ENCODE measurements at places on chromosomes 2 and 18.
A peak's percentile ranks its signal among the peaks of the same experiment; 100 is the strongest.

GRCh38 chr2:233443511-233444183 lies 89.4 kb downstream of the DGKD start:
- DNase-seq: peak; percentile 23

DNA sequence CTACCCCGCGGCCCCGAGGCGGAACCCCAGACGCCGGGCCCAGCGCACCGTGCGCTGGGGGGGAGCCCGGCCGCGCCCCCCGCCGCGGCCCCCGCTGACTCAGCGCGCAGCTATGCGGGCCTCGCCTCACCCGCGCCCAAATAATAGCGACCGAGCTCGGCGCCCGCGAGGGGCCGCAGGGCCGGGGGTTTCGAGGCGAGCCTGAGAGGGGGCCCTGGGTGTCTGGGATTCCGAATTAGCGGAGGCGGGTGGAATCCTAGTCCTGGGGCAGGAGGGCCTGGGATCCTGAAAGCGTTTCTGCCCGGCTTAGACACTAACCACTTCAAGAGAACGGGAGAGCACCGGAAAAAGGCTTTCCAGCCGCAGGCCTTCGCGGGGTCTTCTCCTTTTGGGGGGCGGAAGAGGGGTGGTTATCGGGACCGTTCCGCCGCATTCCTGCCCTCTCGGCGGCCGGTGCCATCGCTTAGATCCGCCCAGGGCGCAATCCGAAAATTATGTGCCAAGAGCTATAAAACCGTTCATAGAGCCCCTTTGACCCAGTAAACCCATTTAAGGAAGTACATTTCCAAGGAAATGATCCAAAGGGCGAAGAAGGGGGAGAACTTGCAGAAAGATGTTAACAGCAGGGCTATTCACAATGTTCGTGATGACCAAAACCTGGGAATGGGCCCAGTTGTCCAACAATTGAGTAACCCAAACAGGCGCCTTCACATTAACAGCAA lies 681 bp upstream of the ROCK2 start:
- DNase-seq: no peak

GRCh38 chr18:48721312-48721711 lies 182.5 kb downstream of the CTIF start:
- no peak for DNase-seq

GRCh38 chr2:94980406-94980805 lies 45.1 kb upstream of the MAL start:
- no peak for DNase-seq

DNA sequence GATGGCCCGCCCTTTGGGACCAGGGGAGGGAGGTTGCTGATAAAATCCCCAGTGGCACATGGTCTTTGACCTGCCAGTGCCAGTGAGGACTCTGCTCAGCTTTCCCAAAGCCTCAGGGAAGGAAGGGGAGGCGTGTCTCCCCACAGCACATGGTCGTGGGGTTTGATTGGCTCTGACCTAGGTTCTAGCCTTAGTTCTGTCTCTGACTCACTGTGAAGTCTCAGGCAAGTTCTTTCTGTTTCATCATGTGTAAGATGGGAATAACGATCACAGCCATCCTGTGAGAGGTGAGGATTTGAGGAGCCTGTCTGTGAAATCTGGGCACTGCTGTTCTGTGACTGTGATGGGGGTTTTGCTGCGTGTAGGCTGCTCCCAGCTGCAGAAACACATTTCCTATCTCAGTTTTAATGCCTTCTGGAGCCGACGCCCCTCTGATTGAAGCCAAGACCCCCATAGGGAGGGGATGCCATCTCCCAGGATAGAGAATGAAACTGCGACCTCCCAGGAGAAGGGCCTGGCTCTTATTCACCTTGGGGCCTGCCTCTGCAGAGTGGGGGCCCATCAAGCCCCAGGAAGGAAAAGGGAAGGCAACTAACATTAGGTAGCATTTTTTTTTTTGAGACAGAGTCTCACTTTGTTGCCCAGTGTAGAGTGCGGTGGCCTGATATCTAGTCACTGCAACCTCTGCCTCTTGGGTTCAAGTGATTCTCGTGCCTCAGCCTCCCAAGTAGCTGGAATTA lies 84.0 kb downstream of the DDX1 start:
- no peak for DNase-seq

DNA sequence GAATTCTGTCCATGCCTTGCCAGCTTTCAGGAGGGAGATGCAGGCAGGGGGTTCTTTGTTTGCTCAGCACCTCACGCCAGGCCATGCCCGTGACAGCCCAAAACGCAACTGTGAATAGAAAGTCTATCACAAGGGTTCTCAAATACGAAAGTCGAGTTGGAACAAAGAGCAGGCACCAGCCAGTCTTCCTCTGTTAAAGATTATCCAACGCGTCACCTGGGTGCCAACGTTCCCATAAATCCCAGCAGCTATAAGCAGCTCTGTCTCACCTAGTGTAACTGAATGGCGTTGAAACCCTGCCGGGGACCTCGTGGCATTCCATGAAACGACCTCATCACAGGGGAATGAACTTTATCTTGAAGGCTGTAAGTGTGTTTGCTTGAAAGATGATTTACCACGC lies 84.8 kb upstream of the GATA6 start:
- no peak for DNase-seq

GRCh38 chr2:27736031-27736889 lies 35.3 kb upstream of the MRPL33 start:
- no peak for DNase-seq

GRCh38 chr18:79950515-79951341 lies 725 bp downstream of the SLC66A2 start:
- peak; percentile 3 for DNase-seq

DNA sequence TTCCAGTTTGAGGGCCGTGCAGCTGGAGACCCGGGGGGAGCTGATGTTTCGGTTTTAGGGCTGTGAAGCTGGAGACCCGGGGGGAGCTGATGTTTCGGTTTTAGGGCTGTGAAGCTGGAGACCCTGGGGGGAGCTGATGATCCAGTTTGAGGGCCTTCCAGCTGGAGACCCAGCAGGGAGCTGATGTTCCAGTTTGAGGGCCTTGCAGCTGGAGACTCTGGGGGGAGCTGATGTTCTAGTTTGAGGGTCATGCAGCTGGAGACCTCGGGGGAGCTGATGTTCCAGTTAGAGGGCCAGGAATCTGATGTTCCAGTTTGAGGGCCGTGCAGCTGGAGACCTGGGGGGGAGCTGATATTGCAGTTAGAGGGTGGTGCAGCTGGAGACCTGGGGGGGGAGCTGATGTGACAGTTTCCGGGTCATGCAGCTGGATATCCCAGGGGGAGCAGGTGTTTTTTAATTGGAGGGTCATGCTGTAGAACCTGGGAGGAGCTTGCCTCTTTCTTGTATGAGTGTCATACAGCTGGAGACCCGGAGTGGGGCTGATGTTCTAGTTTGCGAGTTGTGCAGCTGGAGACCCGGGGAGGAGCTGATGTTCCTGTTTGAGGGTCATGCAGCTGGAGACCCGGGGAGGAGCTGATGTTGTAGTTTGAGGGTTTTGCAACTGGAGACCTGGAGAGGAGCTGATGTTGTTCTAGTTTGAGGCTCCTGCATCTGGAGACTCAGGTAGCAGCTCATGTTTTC lies 153.2 kb downstream of the RTP5 start:
- DNase-seq: no peak

DNA sequence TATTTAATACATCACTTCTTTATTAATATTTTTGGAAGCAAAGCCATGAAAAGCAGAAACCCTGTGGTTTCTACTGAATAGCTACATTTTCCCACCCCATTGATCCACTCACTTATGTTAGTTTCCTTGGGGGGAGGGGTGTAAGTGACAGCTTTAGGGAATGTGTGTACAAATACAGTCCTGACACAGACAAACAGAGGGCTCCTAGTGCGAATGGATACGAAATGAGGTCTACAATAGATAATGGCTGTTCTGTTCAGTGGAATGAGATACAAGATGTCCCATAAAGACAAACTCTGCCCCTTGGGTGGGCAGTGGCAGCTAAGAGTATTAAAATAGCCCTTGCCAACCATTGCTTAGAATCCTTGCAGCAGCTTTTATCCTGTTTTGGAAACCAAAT lies 312.9 kb downstream of the NCKAP5 start:
- no peak for DNase-seq

GRCh38 chr18:5066380-5066977 lies 130.6 kb downstream of the AKAIN1 start:
- no peak for DNase-seq

GRCh38 chr18:10061566-10062140 lies 147.8 kb downstream of the VAPA start:
- no peak for DNase-seq

DNA sequence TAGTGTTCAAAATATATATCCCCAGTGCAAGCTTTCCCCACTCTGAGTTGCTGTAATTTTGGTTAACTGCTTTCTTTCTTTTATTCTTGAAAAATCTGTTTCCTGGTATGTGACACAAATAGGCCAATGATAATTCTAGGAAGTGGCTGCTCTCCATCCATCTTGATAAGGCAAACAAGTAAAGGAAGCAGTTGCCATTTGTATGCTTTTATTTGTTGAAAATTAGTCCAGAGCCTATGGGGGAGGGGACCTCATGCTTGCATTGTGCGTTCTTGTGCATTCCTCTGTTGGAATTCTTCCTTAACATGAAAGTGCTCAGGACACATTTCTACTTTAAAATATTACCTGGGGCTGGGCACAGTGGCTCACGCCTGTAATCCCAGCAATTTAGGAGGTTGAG lies 111.2 kb upstream of the FSHR start:
- no peak for DNase-seq

GRCh38 chr2:159891267-159891588 lies 93.2 kb upstream of the CD302 start:
- DNase-seq: no peak

DNA sequence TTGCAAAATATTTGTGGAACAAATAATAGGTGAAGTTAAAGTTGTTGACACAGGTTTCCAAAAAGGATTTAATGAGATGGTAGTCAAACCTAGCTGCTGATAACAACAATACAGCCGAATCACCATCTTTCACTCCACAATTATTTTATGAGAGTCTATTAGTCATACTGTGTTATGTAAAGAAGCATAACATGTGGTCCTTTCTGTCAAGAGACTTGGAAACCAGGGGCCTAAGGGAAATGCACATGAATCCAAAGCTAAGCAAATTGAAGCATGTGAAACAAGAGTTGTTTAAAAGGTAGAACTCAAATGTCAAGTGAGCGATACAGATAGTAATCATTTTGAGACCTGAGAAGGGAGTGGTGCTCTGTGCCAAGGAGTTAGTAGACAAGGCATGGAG lies 16.0 kb downstream of the CD28 start:
- no peak for DNase-seq

DNA sequence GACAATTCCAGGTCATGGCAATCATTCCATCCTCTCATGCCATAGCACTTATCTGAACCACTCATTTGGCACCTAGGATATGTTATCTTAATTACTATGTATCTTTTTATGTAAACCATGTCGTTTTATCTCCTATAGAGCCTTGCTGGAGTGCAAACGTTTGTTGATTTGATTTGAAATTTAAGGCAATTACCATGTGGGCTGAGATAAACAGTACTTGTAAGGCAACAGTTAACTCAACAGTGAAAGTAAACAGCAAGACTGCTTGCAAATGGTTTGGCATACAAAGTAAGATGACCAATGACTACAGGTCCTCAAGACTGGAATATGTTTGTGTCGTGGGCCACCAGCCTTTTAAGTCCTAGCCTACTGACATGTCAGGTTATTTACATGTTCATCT lies 133.7 kb upstream of the ZFP36L2 start:
- no peak for DNase-seq

- peak; percentile 2 for DNase-seq
Observed at GRCh38 chr2:6863792-6864191, 1.9 kb downstream of the CMPK2 start.

GRCh38 chr18:61136711-61137251 lies 196.4 kb upstream of the CDH20 start:
- DNase-seq: no peak

DNA sequence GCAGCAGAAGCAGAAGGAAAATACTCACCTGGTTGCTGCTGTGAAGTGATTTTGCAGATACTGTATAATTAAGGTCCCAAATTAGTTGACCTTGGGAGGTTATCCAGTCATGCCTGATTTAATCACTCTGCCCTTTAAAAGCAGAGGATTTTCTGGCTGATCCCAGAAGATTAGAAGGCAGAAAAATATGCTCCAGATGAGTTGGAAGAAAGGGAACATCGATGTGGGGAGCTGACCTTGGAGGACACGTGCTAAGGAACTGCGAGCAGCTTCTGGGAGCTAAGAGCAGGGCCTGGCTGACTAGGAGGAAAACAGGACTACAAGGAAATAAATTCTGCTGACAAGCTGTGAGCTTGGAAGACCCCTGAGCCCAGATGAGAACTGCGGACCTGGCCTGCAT lies 13.3 kb upstream of the DYM start:
- no peak for DNase-seq

DNA sequence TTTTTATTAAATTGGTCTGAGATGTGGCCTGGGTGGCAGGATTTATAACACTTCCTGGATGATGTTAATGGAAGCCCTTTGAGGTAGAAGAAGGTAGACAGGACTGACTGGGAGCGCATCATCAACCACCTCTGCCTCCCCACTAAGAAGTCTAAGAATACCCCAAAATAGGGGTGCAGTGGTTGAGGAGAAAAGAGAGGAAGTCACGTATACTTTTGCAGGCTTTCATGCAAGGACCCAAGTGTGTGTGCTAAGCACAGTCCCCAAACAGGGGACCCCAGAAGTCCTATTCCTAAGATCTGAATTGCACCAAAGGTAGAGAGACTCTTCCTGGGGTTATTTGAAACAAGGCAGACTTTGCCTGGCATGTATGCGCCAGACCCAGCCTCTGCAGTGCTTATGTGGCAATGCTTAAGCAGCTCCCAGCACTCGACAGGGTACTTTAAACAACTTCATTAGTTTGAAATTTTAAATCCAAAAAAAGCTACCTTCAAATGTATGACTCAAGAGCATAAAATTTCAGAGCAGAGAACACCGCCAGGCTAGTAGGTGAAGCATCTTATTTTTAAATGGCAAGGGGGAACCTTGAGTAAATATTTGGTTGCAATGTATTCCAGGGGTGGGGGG lies 35.3 kb downstream of the BCL2 start:
- DNase-seq: no peak

- DNase-seq: no peak
Observed at GRCh38 chr2:172821370-172822338, 86.0 kb downstream of the RAPGEF4 start.

DNA sequence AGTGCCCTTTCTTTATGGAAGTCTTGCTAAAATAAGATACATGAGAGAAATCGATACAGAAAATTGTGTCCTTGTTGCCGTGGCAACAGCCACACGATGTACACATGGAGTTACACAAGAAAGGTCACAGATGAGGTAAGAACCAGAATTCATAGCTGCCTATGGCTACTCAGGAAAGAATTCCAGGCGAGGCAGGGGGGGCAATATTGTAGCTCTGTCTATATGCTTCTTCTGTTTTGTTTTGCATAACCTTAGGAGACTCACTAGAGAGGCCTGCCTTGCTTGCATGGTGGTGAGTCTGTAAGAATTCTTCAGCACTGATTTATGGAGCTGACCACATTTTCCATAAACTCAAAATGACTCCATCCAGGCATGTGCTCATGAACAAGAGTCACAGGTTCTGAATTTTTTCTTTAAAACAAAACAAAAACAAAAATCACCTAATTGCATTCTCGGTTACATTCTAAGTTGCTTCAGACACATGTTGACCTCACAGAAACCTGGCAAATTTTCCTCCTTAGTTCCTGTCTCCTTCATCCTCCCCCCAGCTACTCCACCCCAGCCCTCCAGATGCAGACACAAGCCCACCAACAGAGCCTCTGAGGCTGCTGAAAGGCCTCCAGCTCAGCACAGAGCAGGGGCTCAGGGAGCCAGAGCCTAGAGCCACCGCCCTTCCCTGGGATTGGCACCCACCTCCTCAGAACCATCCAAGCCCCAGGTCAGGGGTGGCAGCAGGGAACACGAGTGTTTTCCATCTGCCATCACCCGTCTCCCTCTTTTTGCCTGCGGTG lies 183.5 kb downstream of the ANTXR1 start:
- no peak for DNase-seq

All from NCI-H1092 (cell line).